ENCODE measurements at places on chromosomes 2 and 18.

DNA sequence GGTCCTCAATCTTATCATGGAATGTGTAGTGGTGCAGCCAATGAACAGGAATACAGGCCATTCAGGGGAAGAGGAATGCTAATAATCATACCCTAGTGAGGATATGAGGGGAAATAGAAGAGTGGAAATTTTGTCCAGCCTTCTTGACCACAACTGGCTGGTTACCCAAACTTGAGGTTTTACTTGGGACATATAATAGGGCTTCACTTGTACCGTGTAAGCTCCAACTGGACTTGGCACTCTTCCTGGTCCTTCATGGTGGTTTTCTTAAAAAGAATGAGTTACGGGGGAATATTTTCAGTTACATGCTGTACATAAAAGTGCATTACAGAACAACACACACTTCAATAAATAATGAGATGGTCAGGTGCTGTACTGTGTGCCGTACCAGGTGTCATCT, 234.9 kb upstream of the RASGRP3 start:
- DNase-seq, result no peak

DNA sequence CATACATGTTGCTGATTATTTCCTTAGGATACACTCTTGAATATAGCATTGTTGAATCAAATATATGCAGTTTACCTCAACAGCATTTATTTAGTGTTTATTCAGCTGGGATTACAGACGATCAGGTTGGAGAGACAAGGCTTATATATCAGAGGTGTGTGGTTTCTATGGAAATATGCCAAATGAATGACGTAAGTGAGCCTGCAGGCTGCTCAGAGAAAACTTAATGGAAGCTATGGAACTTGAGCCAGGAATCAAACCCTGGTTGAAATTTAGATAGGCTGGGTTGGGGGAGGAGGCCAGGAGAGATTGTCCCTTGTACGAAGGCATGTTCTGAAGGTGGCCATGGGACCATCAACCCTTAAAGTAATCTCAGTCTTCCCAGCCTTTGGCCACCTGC, 79.5 kb downstream of the INPP4A start:
- no peak for DNase-seq

GRCh38 chr2:65055422-65056214, 598 bp upstream of the CEP68 start:
- peak; percentile 37 for DNase-seq

DNA sequence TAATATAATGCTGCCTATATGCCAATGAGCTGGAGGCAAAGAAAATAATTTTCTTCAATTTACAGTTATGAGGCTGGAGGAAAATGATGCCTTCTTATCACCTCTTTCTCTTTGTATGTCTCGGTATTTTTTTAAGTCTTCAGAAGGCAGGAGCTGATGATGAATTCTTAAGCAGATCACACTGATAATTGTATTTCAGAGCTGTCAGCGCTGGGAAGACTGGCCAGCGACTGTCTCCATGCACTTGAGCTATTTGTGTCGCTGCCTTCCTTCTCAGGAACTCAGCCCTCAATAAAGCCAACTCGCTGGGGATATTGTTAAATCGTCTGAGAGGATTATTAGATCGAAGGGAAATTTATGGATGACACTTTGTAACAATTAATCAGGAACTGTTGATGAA, 40.3 kb downstream of the PTGR3 start:
- DNase-seq, result no peak

DNA sequence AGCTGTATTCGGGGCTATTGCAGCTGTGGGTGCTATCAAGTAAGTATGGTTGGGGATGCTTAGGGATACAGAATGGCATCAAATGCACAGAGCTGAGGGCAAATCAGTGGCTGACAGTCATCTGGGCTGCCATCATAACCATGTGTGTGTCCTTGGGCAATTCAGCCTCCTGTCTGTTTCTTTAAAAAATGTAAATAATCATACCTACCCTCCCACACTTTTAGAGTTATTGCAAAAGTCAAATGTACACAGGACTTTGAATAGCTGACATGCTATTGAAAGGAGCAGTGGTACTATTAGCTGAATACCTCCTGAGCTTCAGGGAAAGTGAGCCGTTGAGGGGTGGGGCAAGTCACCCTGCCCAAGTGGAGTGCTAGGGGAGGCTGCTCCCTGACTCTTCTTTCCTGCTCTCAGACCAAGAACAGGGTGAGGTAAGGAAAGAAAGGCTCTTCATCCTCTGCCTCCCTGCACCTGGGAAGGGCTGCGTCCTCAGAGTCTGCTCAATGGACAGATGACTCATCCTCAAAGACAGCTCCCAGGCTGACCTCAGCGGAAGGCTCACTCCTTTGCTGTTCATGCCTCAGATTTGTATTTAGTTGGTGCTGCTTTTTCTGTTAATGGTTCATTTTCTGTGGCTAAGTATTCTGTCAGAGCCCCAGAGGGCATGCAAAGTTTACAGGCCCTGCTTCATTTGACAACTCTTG, 54.9 kb upstream of the BZW1 start:
- DNase-seq, result no peak

DNA sequence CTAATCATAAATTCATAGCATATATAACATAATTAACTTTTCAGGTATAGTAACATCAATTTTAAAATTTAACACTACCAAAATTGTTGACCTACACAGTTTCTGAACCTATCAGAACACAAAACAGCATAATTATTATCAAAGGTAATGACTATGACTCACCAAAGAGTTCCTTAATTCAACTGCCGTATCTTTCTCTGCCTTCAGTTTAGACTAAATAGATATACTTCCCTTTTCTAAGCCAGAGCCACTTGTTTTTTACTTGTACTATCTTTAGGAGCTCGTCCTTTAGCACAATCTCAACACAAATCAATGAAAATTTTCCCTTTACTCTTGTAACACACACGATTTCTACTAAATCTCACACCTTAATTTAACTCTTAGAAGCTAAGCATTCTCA, 54.4 kb downstream of the CCDC88A start:
- no peak for DNase-seq

DNA sequence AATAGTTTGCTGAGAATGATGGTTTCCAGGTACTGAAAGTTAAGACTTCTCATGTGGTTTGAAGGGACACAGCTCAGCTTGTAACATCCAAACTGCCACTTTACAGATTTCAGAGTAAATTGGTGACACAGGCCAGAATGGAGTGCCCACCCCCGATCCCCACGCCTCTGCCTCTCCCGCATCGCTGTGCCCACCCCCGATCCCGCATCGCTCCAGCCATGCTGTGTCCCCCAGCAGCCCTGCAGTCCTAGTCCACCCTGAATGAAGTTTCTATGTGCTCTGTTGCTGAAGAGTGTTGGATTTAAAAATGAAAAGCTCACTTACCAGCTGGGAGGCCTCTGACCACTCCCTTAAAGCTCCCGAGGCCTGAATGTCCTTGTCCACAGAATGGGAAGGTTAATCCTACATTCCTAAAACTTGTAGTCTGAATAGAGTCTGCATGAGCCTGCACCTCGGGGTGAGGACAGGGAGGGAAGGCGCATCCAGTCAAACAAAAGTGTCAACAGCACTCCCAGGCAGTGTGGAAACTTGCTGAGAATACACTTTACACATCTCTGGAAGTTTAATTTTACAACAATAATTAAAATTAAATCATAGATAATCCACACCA, 176.4 kb upstream of the ID2 start:
- DNase-seq, result no peak

GRCh38 chr2:234375176-234375880, 121.6 kb downstream of the ARL4C start:
- no peak for DNase-seq

DNA sequence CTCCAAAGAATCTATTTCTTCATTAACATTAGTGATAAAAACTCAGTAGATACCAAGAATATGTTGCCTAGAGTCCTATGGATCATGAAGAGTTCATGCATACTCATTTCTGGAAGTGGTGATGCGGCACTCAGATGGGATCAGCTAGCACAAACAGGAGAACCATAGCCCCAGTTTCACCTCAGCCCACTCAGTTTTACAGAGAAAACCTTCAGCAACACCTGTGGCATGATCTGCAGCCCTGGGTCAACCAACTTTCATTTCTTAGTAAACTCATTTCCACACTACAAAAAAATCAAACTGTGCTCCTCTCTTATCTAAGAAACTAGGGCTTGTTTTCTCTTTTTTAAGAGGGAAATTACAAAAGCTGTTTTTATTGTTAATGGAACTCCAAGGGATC, 569.4 kb downstream of the CCDC85A start:
- DNase-seq, result no peak

GRCh38 chr2:152410165-152410597, 75.2 kb downstream of the FMNL2 start:
- DNase-seq, result no peak

DNA sequence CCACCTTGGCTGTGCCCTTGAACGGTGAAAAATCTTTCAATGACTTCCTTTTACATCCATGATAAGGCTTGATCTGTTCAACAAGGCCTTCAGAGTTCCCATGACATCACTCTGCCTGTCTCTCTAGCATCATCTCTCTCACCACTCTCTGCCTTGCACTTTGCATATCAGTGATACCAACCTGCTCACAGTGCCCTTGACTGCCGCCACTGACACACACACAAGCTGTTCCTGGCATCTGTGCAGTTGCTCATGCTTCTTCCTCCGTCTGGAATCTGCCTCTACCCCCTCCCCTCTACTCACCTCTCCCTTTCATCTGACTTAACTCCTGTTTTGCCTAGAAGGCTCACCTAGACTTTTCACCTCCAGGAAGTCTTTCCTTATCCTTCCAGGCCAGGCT, 79.1 kb upstream of the SEC11C start:
- DNase-seq, result no peak

DNA sequence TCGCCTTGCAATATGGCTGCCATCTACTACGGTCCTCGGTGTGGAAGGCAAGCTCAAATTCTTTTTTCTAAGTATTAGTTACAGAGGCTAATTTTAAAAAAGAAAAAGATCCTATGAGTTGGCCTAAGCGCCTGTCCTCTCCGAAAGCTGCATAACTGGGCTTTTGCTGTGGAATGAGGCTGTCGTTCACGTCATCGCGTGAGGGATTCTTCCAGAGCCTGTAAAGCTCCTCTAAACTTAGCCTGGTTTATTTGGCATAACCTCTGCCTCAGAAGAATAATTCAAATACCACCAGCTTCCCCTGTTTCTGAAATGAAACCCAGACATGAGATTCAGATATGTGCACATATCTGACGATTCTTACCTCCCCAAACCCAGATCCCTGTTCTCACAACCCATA, 187.4 kb downstream of the DNER start:
- no peak for DNase-seq

- no peak for DNase-seq
Measured at GRCh38 chr2:190504912-190505311, 29.6 kb downstream of the NEMP2 start.
